ENCODE measurements at places on chromosomes 5 and 9. TPM values are rescaled to one million over a fixed set of nuclear protein-coding genes. Genes with fewer than 3 reads are reported as not detected.

The CDH12 gene
- total RNA-seq, result not detected

The SOWAHA gene
- not detected for total RNA-seq

The SHISAL2B gene
- not detected for total RNA-seq

GRCh38 chr9:122367065-122367464, 3.8 kb upstream of the PTGS1 start:
- no peak for DNase-seq

GRCh38 chr9:113393281-113393680, 7.8 kb downstream of the ALAD start:
- DNase-seq, result no peak

DNA sequence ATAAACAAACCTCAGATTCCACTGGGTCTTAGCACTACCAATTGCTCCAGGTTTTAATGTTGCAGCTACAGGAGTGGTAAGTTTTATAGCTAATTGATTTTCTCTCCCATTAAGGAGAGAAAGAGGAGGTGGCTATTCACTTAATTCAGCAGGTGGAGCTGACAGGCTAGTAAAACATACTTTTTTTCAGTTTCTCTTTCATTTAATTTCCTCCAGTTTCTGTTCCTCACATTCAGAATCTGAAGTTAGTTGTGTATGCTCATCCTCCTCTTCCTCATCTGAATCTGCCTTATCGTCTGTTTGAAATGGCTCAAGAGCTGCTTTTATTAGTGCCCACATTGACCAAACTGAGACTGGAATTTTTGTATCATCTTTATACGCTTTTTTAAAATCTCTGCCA, 98.0 kb downstream of the PLPPR1 start:
- DNase-seq, result no peak

GRCh38 chr5:135493406-135494180, 41.4 kb upstream of the TIFAB start:
- peak; percentile 91 for DNase-seq

GRCh38 chr5:119341452-119342349, 14.1 kb upstream of the TNFAIP8 start:
- DNase-seq, result no peak

DNA sequence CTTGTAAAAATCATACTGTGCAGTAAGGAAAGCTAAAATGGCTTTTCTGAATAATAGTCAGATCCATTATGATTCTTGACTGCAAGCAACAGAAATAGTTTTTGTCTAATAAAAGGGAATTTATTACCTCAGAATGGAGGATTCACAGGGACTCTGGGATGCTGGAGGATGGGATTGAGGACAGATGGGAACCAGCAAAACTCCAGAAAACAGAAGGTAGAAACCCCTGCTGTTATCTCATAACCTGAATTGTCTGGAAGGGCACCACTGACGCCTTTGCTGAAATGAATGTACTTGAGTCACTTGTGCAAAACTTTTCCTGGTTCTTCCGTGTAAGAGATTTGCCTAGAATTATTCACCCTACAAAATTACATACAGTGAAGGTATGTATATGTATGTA, 58.6 kb upstream of the DMAC1 start:
- no peak for DNase-seq

DNA sequence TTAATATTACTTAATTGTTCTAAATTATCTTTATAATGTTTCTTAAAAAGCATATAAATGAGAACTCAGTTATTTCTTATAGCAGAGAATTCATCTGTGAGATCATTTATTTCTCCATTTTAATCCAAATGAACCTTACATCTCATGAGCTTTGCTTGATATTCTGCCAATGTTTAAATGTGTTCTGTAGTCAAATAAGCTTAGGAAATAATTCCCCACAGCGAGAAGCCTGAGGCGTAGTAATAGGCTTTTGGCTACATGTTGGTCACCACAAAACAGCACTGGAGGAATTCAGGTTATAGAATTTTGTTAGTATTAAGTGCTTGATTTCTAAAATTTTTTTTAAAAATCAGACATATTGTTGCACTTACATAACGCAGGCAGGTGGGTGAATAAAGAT, 585.3 kb upstream of the RORB start:
- DNase-seq, result no peak

GRCh38 chr9:4433379-4433778, 56.9 kb upstream of the SLC1A1 start:
- no peak for DNase-seq

DNA sequence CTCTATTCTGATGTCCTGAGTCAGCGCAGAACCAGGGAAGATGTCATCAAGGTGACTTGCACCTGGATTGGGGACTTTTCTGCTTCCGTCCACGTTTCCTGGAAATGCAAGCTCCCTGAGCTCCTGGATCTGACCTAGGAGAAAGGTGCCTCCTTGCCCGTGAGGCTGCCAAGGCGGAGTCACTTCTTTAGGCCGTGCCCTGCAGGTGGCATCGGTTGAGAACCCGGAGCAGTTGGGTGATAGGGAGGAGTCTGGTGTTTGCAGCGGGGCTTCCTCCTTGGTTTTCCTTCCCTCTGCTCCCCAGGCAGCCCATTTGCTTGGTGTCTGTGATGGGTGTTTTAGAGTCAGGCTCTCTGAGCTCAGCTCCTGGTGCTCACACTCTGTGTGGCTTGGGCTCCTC, 15.2 kb downstream of the NANS start:
- no peak for DNase-seq

DNA sequence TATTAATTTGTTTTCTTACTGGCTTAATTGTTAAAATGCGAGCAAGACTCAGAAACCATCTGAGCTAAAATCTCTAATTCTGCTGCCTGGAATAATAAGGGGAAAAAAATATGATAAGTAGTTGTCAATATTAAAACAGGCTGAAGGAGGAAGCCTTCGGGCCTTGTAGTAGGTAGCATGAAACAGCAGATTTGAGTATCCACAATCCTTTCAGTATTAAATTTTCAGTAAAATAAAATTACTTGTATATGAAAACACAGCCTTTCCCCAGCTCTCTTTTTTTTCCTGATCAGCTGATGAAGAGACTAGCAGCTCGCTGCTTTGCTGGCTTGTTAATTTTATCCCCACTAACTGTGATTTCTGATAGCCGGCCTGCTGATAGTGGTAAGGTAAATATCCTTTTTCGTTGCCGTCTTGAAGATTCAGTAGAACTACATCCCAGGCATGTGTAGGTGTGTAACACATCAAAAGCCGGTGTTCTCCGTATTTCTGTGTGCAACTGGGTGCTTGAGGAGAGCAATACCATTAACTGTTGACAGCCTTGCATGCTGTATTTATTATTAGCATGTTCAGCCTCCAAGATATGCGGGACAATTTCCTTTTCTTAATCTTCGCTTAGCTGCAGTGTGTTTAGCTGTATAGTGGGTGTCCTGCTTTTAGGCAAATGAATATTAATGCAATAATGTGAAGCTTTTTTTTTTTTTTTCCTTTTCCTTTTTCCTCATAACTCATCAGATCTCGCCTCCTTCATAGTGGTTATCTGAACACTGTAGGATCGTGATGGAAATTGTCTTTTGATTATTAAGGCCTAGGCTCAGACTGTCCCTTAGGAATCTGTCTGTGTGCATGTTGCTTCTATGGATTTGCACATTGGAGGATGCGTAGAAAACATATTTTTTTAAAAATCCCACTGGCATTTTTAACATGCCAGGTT, 144.6 kb downstream of the SMARCA2 start:
- no peak for DNase-seq

All from MG63 (cell line).